ENCODE measurements at places on chromosomes 6 and 20. TPM values are rescaled to one million over a fixed set of nuclear protein-coding genes. Genes with fewer than 3 reads are reported as not detected.

The PHIP gene
- 14.9 TPM for total RNA-seq

- H3K4me1 ChIP-seq: peaks cover 7% of the 10 kb centered on the region
- no peaks in the 10 kb centered on the region for H3K27me3 ChIP-seq
- H3K27ac ChIP-seq: no peak overlapping the region
- DNase-seq: no peak
These were observed 260.9 kb downstream of the GMDS start for GRCh38 chr6:1984346-1984994.

DNA sequence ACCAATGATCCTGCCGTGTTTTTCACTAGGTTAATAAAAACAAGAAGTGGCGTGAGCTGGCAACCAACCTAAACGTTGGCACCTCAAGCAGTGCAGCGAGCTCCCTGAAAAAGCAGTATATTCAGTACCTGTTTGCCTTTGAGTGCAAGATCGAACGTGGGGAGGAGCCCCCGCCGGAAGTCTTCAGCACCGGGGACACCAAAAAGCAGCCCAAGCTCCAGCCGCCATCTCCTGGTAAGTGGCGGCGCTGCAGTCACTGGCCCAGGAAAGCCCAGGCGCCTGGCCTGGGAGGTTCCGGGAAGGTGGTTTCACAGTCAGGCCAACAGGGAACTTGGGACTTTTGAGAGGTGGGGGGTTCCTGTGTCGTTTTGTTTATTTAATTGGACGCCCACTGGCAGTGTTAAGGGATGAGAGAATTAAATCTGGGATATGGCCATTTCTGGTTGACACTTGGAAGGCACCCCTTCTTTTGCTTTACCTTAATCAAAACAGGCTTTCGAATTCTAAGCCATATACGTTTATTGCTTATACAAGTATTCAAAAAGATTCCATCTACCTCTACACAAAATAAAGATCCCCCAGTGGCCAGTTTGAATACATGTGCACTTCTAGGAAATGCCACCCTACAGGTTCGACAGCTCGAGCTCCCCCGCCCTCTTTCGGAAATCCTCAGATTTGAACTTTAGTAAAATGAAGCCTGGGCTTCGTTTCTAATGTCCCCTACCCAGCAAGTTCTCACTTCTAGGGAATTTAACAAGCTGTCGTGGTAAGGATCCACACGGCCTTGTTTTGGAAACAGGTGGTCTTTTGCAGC lies 138.9 kb downstream of the TMEM242 start:
- no peaks in the 10 kb centered on the region for H3K27me3 ChIP-seq
- peak; percentile 89 for DNase-seq
- H3K36me3 ChIP-seq: peaks cover 52% of the 10 kb centered on the region
- no peak overlapping the region for H3K27ac ChIP-seq

- no peaks in the 10 kb centered on the region for H3K27me3 ChIP-seq
- H3K4me3 ChIP-seq: no peak overlapping the region
- H3K36me3 ChIP-seq: peaks cover 5% of the 10 kb centered on the region
- peaks cover 2% of the 10 kb centered on the region for H3K4me1 ChIP-seq
- DNase-seq: no peak
- H3K27ac ChIP-seq: no peak overlapping the region
These were observed 34.0 kb downstream of the NT5E start for GRCh38 chr6:85483846-85484245.

- no peaks in the 10 kb centered on the region for H3K27me3 ChIP-seq
These were observed 137.3 kb upstream of the VGLL2 start for GRCh38 chr6:117128052-117128451.

DNA sequence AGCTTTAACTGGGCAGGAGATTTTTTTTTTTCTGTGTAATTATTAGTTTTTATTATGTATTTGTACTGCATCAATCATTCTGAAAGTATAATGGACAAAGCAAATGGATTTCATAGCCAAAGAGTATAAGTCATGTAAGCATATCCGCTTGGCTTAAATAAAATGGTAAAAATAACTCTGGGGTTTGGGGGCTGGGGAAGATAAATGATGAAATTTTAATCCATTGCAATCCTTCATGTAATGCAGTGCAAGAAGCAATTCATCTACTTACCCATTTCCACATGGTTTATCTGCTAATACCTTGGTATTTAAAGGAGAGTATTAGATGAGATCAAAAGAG lies 781.4 kb downstream of the QKI start:
- no peaks in the 10 kb centered on the region for H3K4me1 ChIP-seq
- H3K27me3 ChIP-seq: no peaks in the 10 kb centered on the region
- H3K4me3 ChIP-seq: no peak overlapping the region

All from ascending aorta (tissue), 2 donors.